Stimulated activated CD8-positive, alpha-beta memory T cell treated with anti-CD3 and anti-CD28 coated beads, Interleukin-2, amount 100 ng/mL, for 1 hour (primary cell): ENCODE measurements at places on chromosomes 6 and 20.

DNA sequence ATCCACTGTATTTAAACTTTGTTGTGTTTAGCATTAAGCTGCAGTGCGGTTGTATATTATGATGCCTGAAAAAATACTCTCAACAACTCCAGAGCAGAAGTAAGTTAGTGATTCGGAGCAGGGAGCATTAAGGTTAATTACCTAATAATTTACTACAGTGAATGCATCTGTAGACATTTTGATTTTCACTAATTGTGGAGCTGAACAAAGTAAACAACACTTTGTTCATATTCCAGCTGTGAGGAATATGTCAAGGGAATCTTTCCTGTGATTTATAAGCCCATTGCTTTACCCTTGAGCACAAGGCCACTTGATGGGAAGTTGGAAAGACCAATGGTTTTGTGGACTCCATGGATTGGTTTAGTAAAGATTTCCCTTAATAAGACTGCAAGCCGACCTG lies 77.1 kb downstream of the CBLN4 start:
- no peak for DNase-seq

DNA sequence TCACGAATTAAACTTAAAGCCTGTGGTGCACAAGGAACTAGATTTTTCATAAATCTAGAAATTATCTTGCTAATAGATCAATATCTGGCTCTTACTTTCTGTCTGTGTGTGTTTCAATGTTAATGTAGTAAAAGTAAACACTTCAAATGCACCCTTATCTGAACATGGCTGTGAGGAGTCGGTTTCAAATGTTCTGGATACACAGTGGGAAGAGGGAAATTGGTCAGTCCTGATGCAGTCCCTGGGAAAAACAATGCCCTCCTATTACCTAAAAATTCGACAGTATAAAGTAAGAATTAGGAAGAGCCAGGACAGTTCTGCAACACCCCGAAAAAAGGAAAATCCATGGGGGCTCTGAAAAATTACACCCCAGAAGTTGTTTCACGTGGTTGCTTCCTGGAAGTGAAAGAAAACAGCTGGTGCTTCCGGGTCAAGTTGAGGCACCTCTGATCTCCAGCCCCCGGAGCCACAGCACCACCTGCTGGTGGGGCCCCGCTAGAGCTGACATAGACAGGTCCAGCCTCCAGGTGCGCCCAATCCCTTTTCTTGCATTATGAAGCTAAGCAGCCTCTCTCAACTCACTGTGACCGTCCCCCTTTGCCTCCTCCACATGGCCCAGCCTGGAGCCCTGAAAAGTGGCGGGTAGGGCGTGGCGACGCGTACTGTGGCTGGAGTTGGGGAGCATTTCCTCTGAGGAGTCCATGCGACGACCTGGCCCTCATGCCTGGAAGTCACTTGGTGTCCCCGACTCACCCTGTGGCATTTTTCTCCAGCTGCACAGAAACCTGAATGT lies 8.3 kb downstream of the SEMG2 start:
- no peak for DNase-seq

DNA sequence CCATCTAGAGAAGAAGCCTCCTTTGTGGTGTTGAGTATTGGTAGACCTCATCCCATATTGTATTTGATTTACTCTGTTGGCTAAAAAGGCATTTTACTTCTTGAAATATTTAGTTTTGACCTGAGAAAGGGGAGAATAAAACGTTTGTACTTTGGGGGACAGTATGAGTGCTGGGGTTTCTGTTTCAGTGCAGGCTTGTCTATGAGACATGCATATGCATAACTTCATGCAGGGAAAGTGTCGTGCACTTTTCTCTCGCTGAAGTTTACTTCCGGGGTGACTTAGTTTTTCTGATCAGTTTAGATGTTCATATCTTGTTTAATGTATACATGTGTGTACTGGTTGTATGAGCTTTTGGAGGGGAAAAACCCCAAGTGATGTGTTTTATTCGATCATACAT lies 59.5 kb downstream of the UTRN start:
- DNase-seq: no peak

DNA sequence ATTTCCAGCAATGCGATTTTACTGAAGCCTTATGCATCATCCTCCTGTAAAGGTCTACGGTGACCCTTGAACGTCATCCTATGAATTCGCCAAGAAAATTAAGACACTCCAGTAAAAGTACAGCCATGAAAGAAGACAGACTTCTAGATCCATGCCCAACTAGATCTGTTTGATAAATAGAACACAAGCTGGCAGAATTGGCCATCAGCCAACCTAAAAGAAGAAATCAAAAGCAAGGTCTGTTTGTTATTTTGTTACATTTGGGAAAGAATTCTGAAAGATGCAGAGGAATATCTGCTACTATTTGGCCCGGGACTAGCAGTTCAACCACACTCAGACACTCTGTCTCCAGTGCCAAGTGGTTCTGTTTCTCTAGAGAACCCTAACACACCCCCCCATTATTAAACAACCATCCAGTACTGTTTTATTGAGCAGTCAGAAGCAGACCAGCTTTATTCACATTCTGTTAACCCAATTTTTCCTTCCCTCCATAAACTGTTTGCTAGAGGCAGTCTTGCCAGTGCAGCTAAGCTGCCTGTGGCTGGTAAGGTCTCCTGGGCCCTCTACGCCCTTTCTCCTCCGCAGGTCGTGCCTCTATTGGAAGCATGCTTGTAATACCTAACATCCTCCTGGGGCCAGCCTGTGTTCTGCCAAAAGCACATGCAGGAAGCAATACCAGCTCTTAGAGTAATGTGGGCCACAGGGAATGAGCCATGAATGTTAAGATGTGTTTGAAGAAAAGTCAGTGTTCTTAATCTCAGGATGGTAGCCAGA lies 30.7 kb downstream of the LY86 start:
- DNase-seq: no peak

DNA sequence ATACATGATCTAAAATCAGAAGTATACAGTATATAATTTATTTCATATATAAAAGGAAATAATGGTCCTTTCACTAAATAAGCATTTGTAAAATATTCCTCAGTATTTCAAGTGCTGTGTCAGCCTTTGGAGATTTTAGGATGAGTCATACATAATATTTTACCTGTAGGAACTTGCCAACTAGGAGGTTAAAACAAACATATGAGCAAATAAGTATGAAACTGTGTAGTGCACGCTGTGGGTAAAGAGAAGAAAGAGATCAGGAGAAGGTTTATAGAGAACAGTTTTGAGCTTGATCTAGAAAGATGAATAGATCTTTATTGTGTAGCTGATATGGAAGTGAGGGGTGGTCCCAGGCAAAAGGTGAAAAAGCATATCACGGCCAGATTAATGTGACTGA lies 169.9 kb upstream of the RNF217 start:
- DNase-seq: no peak

DNA sequence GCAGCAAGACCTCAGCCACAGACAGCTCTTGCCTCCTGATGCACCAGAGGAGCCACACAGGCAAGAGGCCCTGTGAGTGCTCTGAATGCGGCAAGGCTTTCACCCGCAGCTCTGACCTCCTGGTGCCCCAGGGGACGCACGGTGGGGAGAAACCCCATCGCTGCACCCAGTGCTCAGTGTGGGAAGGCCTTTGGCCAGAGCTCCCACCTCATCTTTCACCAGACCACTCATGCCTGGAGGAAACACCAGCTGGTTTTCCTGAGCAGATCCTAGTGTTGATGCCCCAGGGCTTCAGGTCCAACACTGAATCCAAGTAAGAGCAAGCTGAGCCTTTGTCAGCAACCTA lies 37.0 kb upstream of the XRN2 start:
- no peak for DNase-seq

GRCh38 chr6:137878029-137878428 lies 11.0 kb downstream of the TNFAIP3 start:
- no peak for DNase-seq

DNA sequence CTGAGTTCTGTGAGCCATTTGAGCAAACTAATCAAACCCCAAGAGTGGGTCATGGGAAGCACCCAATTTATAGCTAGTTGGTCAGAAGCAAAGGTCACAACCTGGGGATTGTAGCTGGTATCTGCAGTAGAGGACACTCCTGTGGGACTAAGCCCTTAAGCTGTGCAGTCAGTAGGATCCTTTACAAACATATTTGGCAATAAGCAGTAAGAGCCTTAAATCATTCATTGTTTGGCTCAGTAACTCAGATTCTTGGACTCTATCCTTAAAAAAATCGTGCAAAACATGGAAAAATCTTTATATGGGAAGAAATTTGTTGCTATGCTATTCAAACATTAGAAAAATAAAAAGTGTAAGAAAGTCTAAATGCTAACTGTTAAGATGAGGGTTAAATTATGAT lies 29.9 kb downstream of the FRK start:
- DNase-seq: no peak

DNA sequence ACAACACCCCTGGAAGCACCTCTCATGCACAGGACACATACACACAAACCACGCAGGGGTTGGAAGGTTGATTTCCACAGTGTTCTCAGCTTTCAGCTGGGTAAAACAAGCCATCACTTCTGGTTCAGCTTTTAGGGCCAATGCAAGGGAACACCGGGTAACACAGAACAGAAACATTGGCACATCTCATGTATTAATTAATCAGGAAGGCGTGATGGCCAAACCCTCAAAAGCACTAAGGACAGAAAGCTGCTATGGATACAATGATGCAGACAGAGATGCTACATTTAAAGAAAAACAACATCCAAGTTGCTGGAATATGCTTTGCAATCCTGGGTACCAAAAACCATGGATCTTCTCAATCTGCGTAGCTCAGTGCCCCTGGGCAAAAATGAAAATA lies 104.3 kb upstream of the BEND6 start:
- DNase-seq: no peak

DNA sequence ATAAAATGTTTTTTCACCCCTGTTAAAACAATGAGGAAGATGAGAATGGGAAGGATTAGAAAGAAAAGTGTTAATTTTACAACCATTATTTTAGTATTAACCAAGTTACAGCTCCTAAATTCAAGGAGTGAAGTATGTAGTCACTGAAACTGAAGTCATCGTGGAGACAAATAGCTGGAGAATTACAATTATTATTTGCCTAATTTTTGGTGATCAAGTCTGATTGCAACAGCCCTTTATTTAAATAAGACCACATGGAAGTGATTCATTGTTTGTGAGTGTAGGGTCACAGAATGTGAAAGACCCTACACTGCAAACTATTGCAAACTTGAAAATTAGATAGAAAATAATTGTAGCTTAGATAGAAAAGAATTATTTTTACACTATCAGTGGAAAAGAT lies 292.4 kb downstream of the CENPW start:
- DNase-seq: no peak

DNA sequence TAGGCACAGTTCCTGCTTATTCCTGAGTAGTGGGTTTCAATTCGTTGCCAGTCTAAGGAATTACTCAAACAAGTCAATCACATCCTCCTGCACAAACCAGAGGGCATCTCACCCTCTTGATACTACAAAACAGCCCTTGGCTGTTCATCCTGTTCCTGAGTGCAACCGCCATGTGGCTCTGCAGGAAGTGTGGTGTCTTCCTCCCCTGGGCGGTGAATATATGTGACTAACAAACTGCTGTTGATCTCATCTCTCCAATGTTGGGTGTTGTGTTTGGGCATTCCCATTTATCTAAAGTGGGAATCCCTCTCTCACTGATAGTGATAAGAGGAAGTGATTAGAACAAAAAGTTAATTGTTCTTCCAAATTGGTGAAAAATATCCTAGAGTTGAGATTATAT lies 163.0 kb downstream of the TBX18 start:
- no peak for DNase-seq

DNA sequence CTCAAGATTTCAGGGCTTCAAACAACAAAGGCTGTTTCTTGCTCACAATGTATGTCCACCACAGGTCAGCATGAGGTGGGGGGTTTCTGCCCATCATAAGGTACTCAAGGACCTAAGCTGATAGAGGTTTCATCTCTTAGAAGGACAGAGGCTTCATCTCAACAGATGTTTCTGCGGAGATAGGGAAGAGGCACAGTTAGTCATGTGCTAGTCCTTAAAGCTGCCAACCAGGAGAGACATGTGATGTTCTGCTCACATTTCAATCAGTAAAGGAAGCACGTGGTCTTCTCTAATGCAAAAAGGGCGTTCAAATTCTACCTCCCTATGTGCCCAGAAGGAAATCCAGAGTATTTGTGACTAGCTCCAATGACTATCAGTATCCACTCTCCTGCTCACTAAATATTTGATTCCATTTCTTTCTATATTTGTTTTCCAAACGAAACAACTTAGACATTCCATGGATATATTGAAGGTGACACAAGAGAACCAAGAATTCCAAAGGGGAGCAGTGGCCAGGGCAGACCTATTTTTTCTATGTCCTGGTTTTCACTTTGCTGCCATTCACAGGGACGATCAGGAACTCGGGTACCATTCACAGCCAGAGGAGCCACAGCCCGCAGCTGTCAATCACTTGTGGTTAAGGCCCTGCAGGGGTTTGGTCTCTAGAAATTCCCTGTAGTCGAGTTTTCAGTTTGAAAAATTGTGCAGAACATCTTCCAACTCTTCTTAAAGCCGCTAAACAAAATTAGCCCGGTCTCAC lies 173.2 kb upstream of the FOXA2 start:
- no peak for DNase-seq

DNA sequence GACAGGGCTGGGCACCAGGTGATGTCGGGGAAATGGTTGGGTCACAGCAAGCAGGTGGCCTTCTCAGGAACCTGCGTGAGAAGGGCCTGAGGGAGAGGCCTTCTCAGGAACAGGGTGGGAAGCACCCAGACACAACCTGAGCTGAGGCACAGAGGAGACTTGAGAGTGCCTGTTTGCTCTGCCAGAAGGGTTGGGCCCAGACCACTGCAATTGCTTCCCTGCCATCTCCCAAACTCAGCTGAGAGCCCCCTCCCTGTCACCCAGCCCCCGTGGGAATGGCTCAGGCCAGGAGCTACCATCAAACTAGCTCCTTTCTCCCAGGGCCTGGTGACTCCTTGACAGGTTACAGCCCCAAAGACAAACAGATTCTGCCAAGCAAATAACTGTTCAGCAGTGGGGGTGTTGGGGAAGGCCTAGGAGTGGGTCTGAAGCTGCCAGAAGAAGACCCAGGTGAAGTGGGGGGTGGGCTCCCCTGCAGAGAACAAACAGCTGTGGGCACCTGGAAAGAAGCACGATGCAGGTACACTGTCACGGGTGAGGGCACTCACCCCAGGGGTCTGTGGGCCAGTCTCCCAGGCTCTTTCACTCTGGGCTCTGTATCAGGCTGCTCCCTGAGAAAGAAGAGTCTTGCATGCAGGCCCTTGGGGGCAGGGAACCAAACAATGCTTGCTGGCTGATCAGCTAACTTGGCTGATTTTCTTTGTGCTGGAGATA lies 30.4 kb upstream of the SPDEF start:
- DNase-seq: no peak

DNA sequence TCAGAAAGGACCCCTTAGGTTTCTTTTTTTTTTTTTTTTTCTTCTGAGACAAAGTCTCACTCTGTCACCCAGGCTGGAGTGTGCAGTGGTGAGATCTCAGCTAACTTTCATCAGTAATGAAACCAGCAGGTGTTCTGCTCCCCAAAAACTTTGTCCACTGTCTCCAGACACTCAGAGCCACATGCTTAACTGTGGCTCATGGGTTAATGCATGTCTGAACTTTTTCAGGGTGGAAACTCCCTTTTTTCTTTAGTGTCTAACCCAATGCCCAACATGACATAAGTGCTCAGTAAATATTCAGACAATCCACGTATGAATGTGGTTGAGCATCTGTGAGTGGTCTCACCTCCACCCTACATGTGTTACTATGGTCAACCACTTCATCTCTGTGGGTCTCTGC lies 45.4 kb downstream of the MYB start:
- DNase-seq: no peak

GRCh38 chr20:23103284-23104018 lies 17.3 kb upstream of the CD93 start:
- no peak for DNase-seq
